ENCODE measurements at places on chromosomes 7 and 10.

GRCh38 chr7:94183289-94183749 lies 179.2 kb upstream of the BET1 start:
- DNase-seq = no peak

GRCh38 chr7:129630341-129630740 lies 18.8 kb downstream of the NRF1 start:
- no peak for DNase-seq

DNA sequence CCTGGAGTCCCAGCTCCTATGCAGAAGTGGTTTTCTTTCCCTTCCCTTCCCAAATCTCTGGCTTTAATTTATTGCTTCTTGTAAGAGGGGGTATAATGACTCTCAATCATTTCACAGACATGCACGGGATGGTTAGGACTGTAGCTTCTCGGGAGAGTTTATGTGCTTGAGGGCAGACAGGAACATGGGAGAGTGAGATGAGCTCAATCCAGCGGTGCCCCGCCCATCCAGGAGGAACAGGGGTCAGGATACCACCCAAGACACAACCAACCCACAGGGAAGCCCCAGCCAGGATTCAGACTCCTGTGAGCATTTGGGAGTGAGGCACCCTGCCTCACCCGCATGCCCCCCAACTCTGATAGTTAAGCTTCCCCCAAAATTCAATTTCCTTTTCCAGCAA lies 33.7 kb upstream of the GATAD1 start:
- no peak for DNase-seq

DNA sequence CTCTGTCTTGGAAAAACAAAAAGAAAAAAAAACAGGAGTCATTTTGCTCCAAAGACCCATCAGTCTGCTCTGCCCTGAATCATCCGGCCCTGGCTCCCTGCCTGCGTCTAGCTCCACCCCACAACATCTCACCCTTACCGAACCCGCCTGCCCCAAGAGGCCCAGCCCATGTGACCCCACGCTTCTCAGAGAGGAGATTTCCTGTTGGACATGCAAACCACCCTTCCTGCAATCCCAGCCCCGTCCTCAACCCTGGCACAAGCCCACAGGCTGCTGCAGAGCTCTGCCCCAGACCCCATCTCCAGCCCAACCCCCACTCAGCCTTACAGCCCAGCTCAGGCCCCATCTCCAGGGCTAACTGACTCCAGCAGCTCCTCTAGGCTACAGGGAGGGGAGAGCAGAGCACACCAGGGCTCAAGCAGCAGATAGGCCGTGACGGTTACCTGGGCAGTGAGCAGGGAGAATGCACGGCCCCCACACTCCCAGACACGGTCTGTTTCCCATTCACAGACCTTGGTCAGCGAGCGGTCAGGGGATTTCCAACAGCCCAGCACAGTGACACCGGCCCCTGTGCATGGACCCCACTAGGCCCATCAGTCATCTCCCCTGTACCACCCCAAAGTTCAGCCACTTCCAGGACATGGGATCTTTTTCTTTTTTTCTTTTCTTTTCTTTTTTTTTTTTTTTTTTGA lies 69.9 kb upstream of the GTF2I start:
- DNase-seq = no peak

DNA sequence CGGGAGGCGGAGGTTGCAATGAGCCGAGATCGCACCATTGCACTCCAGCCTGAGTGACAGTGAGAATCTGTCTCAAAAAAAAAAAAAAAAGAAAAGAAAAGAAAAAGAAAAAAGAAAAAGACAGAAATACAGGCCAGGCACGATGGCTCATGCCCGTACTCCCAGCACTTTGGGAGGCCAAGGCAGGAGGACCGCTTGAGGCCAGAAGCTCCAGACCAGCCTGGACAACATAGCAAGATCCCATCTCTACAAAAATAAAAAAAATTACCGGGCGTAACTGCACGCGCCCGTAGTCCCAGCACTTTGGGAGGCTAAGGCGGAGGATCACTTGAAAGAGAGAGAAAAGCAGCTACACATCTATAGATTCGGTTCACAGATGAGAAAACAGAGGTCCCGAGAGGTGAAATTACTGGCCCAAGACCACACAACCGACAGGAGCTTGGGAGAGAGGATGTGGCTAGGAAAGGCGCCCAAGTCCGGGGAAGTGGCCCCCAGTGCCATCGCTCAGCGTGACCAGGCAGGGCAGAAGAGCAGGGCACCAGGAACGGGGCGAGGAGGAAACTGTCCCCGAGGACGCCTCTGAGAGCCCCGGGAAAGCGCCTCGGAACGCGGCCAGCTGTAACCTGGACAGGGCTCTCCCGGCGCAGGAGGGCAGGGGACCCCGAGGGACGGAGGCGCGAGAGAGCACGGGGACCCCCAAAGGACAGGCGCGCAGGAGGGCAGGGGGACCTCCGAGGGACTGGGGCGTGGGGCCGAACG lies 612 bp downstream of the SNX8 start:
- DNase-seq = no peak

- no peak for DNase-seq
Observed at GRCh38 chr7:37918526-37918925, 1.9 kb upstream of the SFRP4 start.

GRCh38 chr7:832167-832967 lies at the start of gene SUN1:
Gene SUN1, plus strand, starts transcription at chr7:832476. Its CDS starts 49 bp downstream, at chr7:832525.
- peak; percentile 45 for DNase-seq

DNA sequence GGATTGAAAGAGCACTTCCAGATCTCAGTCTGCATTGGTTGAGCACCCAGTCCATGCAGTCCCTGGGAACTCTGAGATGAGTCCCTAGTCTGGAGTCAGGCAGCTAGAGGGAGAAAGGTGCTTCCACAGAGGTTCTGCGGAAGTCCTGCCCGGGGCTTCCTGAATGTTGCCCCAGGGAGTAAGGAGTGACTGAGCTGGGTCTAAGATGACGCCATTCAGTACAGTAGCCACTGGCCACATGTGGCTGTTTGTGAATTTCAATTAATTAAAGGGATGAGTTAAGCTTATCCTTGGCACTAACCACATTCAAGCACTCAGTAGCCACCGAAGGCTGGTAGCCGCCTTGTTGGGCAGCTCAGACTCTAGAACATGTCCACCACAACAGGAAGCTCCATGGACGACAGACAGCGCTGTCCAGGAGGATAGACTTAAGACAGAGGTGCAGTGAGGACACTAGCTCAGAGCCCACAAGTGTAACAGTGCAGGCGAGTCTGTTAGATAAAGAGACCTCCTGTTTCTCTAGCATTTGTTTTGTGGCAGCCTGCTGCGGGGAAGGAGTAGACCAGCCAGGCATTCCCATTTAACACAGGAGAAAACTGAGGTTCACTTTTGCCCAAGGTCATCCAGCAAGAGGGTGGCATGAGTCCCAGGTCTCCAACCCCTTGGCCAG lies 101.6 kb upstream of the PPIF start:
- DNase-seq = no peak

GRCh38 chr7:85074016-85074415 lies 112.8 kb downstream of the SEMA3D start:
- DNase-seq = no peak

DNA sequence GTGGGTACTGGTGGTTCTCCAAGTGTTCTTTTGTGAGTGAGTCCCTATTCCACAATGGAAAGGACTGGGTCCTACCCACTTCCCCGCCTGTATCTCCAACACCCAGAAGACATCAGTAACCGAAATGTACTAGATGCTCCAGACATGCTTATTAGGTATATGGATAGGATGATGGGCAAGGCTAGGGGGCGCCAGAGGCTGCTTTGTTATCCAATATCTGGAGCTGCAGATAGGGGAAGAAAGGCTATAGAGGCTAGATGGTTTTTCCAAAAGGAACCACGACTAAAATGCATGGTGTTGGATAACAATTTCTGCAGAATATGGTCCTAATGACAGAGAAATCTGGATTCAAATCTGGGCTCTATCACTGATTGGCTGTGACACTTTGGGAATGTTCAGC lies 56.2 kb upstream of the TM9SF3 start:
- no peak for DNase-seq

GRCh38 chr7:148256433-148256832 lies 334.1 kb upstream of the C7orf33 start:
- DNase-seq = no peak

- DNase-seq = no peak
Observed at GRCh38 chr7:18313965-18314364, 181.6 kb upstream of the HDAC9 start.

- no peak for DNase-seq
Observed at GRCh38 chr10:133442967-133443924, 10.5 kb upstream of the SCART1 start.

DNA sequence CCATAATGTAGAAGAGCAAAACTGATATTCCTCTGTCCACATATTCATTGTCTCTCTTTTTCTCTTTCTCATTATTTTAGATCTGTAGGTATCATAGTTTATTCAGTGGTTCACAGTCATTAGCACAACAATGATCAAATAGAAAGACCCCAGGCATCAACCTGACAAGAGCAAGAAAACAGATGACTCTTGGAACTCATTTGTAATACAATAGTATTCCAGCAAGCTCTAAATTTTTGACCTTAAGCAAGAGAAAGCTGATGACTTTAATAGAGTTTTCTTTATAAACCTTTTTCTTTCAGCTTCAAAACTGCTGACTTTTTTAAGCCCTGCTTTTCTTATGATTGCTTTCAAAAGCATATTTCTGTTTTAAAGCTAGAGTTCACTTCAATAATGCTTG lies 507.5 kb upstream of the SORCS1 start:
- no peak for DNase-seq

- no peak for DNase-seq
Observed at GRCh38 chr10:91200314-91201212, 19.9 kb upstream of the PCGF5 start.

- no peak for DNase-seq
Observed at GRCh38 chr7:97011536-97012364, 6.4 kb downstream of the DLX6 start.

DNA sequence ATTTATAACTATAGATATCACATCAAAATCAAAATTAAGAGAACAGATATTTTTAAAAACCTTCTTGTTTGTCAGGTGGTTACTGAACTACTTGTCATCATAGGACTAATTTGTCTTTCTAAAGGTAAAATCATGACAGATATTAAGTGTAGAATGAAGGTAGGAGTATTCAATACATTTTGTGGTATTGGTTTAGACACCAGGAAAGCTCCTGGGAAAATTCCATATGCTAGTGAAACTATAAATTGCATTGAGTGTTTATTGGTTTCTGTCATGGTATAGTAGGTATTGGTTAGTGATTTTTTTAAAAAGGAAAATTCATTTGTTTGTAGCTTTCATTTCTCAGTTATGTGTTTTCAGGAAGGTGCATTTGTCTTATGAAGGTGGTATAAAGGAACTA lies 132.7 kb downstream of the KCND2 start:
- no peak for DNase-seq

GRCh38 chr10:57694956-57695608 lies 572.6 kb downstream of the IPMK start:
- no peak for DNase-seq

DNA sequence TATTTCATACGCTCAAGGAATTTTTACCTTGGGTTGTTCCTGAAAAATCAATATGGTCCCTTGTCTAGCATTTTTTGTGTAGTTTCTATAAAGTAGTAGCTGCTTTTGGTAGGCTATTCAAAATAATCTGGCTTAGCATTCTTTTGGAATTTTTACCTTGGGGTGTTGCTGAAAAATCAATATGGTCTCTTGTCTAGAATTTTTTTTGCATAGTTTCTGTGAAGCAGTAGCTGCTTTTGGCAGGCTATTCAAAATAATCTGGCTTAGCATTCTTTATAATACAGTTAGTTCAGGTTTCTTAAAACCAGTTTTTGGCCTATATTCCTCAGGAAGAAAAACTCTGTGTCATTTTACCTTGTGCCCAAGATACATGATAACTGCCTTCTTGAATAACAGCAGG lies 301.9 kb downstream of the SUGCT start:
- no peak for DNase-seq

DNA sequence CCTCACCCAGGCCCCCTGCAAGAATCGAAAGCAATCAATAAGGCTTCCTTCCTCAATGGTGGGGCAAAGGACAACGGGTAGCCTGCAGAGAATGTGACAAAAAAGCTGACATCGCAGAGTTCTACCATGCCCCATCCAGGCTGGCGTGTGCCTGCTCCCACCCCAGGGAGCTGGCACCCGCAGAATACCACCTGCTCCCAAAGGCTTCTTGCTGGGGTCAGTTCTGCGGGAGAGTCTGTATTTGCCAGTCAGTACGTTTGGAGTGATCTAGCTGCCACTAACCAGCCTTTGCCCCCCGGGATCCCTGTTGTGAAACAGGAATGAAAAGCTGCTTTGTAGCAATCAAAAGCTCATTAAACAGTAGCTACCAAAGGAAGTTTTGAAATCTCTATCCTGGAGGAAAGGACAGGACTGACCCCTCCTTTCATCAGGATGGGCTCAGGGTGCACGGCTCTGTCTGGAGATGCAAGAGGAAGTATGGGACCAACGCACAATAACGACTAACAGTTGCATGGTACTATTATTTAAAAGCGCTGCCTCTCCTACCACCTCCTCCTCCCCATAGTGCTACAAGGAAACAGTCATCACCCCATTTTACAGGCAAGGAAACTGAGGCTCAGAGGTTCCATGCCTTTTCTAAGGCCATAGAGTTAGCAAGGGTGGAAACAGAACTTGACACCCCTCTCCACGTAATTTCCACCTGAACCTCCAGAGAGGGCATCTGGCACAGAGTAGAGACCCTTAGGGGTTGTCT lies 67.0 kb downstream of the FGFR2 start:
- no peak for DNase-seq

DNA sequence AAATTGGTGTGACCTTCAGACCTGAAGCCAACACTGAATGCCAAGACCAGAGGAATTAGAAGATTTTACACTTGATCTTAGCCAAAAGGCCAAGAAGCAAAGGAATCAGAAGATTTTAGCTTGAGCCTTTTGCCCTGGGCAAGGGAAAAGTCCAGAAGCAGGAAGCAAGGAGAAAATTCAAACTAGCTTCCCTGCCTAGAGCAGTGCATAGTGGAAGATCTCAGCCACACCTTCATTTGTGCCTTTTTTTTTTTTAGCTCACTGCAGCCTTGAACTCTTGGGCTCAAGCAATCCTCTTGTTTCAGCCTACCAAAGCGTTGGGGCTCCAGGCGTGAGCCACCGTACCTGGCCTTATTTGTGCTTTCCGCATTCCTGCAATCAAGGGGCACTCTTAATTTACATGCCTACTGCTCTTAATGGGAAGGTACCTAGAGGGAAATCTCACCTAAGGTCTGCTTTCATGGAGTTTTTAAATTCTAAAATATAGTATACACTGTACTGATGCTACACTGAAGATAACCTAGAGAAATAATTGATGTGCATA lies 8.3 kb upstream of the PIP4K2A start:
- no peak for DNase-seq

- no peak for DNase-seq
Observed at GRCh38 chr10:31072451-31072850, 40.8 kb upstream of the ZNF438 start.

- no peak for DNase-seq
Observed at GRCh38 chr7:907158-907980, 31.0 kb downstream of the GET4 start.

- DNase-seq = no peak
Observed at GRCh38 chr10:108095932-108096925, 931.7 kb upstream of the SORCS1 start.

GRCh38 chr7:9149499-9150082 lies 716.2 kb downstream of the NXPH1 start:
- no peak for DNase-seq
